ENCODE measurements at places on chromosomes 13 and 19.
A peak's percentile ranks its signal among the peaks of the same experiment; 100 is the strongest.

DNA sequence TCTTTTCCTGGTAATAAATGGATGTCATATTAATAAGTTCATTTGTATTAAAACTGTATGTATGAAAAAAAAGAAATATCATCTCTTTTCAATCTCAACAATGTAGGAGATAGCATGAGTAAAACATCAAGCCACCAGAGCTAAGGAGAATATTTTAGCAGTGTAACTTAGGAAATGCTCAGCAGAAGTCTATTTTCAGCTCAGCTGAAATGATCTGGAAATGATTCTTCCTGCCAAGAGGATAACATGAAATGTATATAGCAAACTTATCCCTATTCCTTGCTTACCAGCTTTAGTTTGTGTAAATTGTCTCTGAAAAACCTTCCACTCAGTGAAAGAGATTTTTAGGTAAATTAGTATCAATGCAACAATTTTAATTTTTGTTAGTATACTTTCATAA, 1194.4 kb downstream of the SLITRK1 start:
- H3K27ac ChIP-seq, result no peak overlapping the region
- H3K4me3 ChIP-seq, result peak overlapping the region; percentile 61
- DNase-seq, result no peak
- peaks cover 36% of the 10 kb centered on the region for H3K4me1 ChIP-seq

GRCh38 chr13:80685942-80686341, 345.0 kb upstream of the SPRY2 start:
- H3K36me3 ChIP-seq, result no peaks in the 10 kb centered on the region
- no peaks in the 10 kb centered on the region for H3K4me1 ChIP-seq
- no peak for DNase-seq
- no peak overlapping the region for H3K4me3 ChIP-seq
- H3K27me3 ChIP-seq, result no peaks in the 10 kb centered on the region

DNA sequence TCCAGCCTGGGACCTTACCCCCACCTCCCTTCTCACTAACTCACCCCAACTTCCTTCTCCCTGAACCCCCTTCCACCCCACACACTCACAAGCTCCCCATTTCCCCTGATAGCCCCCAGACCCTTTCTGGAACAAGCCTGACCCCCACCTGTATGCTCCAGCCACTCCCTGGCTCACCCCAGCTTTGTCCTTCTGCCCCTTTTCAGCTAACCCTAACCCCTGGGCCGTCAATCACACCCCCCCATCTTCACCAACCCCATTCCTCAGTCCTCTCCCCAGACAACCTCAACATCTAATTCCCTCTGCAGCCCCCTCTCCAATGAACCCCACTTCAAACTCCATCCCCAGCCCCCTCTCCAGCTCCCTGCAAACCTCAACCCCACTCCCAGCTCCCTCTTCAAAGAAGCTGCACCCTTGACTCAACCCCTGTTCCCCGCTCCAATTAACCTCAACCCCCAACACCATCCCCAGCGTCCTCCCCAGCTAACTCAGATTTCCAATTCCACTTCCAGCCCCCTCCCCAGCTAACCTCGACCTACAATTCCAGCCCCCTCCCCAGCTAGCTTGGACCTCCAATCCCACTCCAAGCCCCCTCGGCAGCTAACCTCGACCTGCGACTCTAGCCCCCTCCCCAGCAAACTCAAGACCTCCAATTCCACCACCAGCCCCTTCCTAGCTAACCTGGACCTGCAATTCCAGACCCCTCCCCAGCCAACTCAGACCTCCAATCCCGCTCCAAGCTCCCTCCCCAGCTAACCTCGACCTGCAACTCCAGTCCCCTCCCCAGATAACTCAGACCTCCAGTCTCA, 929 bp downstream of the GNG7 start:
- H3K4me3 ChIP-seq, result peak overlapping the region; percentile 44
- no peaks in the 10 kb centered on the region for H3K27me3 ChIP-seq
- H3K36me3 ChIP-seq, result no peaks in the 10 kb centered on the region
- DNase-seq, result no peak

- DNase-seq, result no peak
- H3K27me3 ChIP-seq, result no peaks in the 10 kb centered on the region
- H3K4me1 ChIP-seq, result no peaks in the 10 kb centered on the region
- no peaks in the 10 kb centered on the region for H3K36me3 ChIP-seq
- no peak overlapping the region for H3K4me3 ChIP-seq
Observed at GRCh38 chr13:84049443-84050219, 167.4 kb upstream of the SLITRK1 start.
